ENCODE measurements at places on chromosomes 13 and 19. TPM values are rescaled to one million over a fixed set of nuclear protein-coding genes. Genes with fewer than 3 reads are reported as not detected.

DNA sequence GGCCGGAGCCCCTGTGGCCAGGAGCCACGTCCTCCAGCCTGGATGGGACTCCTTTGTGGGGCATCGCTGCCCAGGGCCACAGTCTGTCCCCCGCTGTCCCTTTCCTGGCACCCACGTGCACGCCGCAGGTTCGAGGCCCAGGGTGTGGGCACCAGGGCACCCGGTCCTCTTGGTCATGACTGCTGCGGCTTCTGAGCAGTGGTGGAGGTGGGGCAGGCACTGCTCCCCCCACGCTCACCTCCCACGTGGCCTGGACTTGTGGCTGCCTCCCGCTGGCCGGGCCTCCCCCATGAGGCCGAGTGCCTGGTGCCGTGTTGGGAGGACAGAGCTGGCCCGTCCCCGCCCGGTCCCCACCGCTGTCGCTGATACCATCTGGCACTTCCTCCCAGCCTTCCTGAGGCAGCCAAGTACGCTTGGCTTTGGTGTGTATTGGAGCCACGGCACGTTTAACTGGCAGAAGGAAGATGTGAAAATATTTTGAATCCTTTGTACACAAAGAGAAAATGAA is 12.8 kb downstream of the SPPL2B start:
- no peak for DNase-seq

- no peak for DNase-seq
Observed at GRCh38 chr13:110949628-110950027, 34.8 kb upstream of the ANKRD10 start.

SSC5D gene
- total RNA-seq = 3.3 TPM

- DNase-seq = no peak
Observed at GRCh38 chr13:25088562-25089221, 7.2 kb upstream of the PABPC3 start.

PSG6 gene
- total RNA-seq = not detected

GRCh38 chr13:48858122-48858902 is 117.4 kb upstream of the FNDC3A start:
- no peak for DNase-seq

DNA sequence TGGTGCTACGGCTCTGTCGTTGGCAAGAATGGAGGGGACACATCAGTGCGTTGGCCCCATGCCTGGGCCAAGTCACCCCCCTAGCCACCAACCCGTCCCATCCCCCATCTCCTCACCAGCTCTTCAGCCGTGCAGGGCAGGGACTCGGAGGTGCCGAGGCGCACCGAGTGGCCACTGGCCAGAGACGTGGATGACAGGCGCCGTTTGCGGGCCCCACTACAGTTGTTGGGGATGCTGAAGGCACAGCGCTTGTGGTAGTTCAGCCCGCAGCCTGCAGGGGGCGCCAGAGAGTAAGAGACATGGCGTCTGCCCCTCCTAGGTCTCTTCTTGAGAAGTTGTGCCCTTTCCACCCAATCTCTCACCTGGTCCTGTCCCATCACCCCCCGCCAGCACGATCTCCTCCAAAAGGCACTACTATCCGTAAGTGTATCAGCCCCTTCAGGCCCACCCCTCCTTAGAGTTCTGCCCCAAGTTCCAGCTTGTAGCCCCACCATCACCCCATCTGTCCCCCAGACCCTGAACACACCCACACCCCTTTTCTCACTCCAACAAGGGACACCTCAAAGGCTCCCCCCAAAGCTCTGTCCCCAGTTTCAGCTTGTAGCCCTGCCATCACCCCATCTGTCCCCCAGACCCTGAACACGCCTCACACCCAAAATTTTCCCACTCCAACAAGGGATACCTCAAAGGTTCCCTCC is 12.4 kb downstream of the PRKD2 start:
- DNase-seq = peak; percentile 70

DNA sequence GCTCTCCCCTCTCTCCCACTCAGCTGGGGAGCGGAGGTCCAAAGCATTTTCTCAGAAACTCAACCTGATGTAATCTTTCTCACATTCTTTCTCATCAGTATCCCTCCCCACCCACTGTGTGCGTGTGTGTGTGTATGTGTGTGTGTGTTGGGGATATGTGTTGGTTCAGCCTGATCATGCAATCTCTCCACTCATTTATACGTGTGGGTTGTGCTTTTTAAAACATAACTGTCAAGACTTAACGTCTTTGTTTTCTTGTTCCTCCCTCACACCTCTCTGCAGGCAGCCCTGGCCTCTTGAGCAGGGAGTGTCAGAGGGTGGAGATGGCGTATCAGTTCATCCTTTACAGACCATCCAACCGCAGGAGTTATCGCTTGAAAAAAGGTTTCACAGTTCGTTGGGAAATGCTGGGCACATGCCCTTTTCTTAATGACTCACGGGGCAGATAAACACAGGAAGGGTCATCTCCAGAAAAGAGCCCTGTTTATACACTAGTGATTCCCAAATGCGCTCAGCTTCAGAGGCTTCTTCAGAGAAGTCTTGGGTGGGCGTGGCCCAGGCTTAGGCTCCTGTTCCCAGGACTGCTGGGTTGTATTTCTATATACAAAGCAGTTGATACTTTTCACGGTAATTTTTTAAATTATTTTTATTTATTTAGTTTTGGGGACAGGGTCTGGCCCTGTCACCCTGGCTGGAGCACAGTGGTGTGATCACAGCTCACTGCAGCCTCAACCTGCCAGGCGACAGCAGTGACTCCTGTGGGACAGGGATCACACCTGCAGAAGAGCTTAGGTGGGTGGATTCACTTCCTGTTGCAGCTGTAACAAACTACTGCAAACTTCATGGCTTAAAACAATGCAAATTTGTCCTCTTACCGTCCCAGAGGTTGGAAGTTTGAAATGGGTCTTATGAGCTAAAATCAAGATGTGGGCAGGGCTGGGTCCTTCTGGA is 60.3 kb downstream of the CCDC70 start:
- no peak for DNase-seq

DNA sequence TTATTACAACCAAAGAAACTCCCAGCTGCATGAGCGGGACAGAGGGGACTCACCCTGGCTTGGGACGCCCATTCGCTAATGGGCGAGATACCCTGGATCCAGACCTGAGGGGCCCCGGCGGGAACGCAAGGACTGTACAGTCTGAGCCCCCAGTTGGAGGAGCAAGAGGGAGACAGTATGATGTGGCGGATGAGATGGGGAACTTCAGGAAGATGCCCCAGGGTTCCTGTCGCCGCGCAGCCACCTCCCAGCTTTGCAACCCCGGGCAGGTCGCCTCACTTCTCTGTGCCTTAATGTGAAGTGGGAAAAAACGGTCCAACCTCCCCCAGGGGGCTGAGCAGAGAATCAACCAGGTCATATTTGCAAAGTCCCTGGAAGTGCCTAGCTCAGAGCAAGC is 2.5 kb downstream of the NPAS1 start:
- DNase-seq = no peak

GRCh38 chr13:107545946-107546502 is 669.3 kb downstream of the LIG4 start:
- DNase-seq = peak; percentile 13

DNA sequence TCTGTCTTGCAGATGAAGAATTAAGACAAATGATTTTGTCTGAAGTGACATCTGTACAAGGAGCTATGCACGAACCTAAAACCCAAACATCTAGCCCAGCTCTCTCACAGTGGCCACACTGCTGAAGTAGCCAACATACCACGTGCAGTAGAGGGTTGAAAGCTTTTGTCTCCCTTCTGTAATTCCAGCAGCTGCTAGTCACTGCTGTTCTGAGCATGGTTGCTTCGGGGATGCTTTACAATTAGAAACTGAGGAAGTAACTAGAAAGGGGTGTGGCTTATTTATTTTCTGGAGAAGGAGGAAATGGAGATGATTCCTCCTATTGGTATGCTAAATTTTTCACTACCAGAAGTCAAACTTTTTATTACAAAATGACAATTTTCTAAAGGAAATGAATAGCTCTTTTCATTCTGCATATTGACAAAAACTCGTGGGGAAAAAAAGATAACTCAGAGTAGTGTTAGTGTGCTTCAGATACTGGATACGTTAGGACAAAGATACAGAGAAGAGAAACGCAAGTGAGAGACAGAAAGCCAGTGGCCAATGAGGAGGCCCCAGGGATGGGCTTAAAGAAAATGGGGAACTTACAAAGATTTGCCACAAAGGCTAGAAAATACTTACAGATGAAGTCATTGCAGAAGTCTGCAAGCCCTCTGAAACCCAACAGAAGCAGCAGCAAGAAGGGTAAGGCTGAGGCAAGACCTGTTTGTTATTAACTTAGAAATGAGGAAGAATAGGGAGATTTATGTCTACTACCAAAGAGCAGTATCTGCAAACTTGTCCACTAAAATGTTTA is 192.7 kb upstream of the MIR17HG start:
- no peak for DNase-seq

DNA sequence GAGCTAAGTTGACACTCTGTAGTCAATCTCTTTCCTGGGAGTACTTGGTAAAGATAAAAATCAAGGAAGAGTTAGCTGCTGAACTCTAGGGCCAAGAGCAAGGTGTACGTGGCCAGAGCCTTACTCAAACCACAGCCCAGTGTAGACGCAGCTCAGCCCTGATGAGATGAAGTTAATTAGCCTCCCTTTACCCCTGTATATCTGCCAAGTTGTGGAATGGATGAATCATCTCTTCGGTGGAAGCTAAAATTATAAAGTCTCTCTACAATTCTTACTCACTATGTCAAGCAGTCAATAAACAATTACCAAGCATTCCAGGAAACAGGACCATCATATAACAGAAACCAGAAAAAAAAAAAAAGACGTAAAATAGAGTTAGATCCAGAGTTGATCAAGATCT is 146.9 kb upstream of the UFM1 start:
- DNase-seq = no peak

- no peak for DNase-seq
Observed at GRCh38 chr19:18833849-18834643, 2.3 kb downstream of the UPF1 start.
